Left renal cortex interstitium (tissue), 4 donors: ENCODE measurements at places on chromosomes 5 and 9. TPM values are rescaled to one million over a fixed set of nuclear protein-coding genes. Genes with fewer than 3 reads are reported as not detected.

The SUB1 gene
- polyA plus RNA-seq = 314 TPM

The POU4F3 gene
- polyA plus RNA-seq = 0.06 TPM

DNA sequence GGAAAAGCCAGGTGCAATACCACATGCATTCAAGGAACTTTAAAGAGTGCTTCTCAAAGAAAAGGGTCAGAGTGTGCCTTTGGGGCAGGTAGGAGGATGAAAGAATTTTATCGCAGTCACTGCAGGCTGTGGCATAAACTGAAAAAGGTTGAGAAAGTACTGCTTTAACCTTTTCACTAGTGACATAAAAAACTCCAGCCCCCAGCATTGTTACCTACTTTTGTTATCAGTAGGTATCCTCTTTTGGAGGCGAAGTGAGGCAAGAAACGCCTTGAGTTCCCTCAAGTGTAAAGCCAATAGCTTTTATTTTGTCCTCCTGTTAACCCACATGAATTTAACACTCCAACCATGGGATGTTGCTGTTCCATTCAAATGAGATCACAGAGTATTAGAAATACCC is 64.7 kb upstream of the CHD1 start:
- DNase-seq = no peak

DNA sequence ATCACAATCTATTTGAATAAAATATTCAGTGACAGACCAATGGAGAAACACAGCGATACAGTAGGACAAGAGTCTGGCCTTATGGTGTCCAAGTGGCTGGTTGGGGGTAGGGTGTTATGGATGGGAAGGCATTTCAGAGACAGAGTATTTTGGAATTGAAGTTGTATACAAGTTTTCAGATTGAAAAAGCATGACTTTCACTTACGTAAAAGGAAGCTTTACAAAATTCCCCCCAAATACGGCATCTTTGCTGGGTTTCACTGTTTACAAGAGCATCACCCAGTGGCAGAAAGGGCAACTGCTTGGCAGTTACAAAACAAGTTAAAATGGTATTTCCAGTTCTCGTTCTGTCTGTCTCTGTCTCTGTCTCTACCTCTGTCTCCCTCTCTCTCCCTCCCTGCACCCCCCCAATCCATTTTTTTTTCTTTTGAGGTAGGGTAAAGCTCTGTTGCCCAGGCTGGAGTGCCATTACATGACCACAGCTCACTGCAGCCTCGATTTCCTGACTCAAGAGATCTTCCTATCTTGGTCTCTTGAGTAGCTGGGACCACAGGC is 86.2 kb downstream of the PTPN3 start:
- no peak for DNase-seq

The PDE8B gene
- polyA plus RNA-seq = 5.7 TPM

GRCh38 chr5:178785999-178786398 is 55.5 kb upstream of the ZNF354A start:
- DNase-seq = no peak

GRCh38 chr5:2530609-2531008 is 220.9 kb downstream of the IRX2 start:
- no peak for DNase-seq

GRCh38 chr9:105508530-105508929 is 49.4 kb upstream of the FKTN start:
- no peak for DNase-seq

- DNase-seq = no peak
Observed at GRCh38 chr9:137053944-137054931, at the start of gene ENTPD2. Gene ENTPD2 (minus strand): TSS chr9:137054061. CDS start chr9:137053997, 64 bp downstream.
